ENCODE measurements at places on chromosomes 3 and 15.

- DNase-seq = no peak
Observed at GRCh38 chr3:151895478-151896241, 22.2 kb downstream of the SUCNR1 start.

GRCh38 chr15:67117370-67117769 is 52.0 kb downstream of the SMAD3 start:
- DNase-seq = no peak

DNA sequence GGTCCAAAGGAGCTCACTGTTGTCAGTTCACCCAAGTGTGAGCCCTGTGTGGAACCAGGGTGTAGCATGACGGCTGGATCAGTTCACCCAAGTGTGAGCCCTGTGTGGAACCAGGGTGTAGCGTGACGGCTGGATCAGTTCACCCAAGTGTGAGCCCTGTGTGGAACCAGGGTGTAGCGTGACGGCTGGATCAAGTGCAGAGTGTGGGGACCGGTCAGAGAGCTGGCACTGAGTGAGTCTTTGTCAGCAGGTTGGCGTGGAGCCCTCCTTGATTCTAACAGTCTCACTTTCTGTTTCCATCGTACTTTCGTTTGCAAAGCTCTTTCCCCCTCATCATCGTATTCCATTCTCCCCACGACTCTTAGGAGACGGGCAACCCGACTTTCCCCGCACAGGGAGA is 57.9 kb upstream of the DLG1 start:
- DNase-seq = no peak

GRCh38 chr15:66228807-66229735 is 24.5 kb downstream of the MEGF11 start:
- DNase-seq = no peak

GRCh38 chr15:48946074-48946839 is 17.5 kb downstream of the SHC4 start:
- no peak for DNase-seq

GRCh38 chr15:27850050-27850449 is 249.1 kb downstream of the OCA2 start:
- DNase-seq = no peak

GRCh38 chr15:28122038-28122949 is 23.2 kb upstream of the OCA2 start:
- DNase-seq = no peak

DNA sequence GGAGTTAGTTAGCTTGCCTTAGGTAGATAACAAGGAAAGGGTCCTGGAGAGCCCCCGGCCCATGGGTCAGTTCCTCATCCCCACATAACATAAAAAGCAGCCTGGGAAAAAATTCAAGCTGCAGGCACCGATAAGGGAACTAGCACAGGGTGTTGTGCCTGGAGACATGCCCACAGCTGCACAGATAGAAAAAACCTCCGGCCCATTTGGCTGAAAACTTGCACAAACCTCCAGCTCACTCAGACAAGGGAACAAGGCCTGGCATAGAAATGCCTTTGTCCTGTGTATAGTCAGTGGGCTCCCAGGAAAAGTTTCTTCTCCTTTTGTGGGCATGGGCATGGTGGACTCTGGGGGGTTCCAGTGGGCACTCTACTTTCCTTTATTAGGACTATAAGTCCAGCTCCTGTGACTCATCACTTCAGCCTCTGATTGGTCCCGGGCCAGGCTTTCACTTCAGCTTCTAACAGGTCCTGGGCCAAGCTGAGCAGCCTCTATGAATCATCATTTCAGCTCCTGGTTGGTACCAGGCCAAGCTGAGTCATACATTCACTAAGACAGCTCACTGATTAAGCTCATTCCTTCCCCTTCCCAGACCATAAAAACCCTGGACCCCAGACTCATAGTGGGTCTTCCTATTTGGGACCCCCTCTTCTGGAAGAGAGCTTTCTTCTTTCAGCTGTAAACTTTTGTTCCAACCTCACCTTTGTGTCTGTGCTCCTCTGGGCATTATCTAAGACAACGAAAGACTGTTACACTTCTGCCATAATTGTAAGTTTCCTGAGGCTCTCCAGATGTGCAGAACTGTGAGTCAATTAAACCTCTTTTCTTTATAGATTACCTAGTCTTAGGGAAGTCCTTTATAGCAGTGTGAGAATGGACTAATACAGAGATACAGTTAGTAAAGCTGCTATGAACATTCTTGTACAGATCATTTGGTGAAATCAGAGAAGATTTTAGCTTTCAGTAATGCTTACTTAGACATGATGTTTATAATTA is 348.0 kb upstream of the DPPA4 start:
- no peak for DNase-seq

DNA sequence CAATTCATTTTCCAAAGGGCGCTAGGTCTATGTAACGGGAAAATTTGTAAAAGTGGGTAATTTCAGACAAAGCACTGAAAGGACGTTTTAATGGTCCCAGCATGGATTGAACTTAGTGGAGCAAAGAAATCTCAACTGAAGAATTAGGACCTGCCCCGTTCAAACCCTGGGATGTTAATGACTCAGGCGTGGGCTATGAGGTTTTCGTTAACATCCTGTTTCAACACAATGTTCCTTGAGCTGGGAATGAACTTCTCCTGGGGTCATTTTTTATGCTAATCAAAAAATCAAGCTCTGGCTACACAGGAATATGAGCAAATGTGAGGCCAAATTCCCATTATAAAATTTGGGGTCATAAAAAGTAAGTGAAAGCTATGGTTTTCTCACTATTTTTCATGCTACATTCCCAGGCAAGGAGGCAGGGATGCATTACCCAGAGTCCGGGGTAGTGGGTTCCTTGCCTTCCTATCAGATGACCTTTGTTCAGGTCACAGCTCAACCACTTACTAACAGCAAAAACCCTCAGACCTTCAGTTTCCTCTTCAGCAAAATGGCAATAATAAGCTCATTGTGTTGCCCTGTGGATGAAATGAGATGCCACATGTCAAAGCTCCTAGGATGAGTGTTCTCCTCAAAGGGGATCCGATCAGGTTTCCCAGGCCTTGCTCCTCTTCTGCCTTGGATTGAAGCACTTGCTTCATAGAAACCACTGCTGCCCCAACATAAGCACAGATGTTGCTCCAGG is 271.4 kb downstream of the ARRDC4 start:
- no peak for DNase-seq

GRCh38 chr3:30162579-30162978 is 443.8 kb upstream of the TGFBR2 start:
- no peak for DNase-seq

GRCh38 chr15:60363903-60364611 is 33.7 kb downstream of the ANXA2 start:
- no peak for DNase-seq

- DNase-seq = no peak
Observed at GRCh38 chr3:176088962-176089383, 1108.3 kb downstream of the TBL1XR1 start.

DNA sequence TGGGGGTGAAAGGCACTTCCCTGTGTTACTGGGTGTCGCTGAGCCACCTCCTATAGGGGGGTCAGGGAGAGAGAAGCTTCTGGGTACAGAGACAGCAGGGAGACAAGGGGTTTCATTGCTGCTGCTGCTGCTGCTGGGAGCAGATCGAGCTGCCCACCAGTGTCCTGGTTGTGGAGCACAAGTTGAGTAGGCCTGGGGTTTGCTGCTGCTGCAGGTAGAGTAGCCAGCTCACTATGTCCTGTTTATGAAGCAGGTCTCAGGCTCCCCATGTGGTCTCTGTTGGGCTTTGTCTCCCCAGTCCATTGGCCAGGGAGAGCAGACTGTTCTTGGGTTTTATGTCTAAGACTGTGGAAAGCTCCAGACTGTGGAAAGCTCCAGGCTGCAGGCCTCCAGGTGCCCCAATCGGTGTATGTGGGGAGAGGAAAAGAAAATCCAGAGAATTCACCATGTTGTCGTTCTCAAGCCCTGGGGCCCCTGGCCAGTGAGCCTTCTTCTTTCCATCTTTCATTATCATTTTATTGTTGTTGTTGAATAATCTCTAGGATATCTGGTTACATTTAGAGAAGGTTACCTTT is 157.8 kb downstream of the ADAMTS17 start:
- DNase-seq = no peak

- no peak for DNase-seq
Observed at GRCh38 chr3:144821583-144821982, 850.0 kb downstream of the DIPK2A start.

DNA sequence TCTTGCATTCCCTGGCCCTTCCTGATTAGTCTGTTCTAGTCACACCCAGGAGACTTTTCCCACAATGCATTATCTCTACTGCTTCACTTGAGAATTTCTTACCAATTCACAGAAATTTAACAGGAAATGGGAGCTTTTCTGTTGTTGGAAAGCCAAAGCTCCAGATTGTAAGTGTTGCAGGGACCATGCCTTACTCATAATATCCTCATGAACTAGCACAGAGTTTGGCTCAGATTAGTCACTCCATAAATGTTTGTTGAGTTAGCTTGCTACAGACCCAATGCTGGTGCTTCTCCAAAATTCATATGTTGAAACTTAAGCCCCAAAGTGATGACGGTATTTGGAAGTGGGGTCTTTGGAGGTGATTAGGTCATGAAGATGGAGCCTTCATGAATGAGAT is 232.6 kb downstream of the GAP43 start:
- DNase-seq = no peak

GRCh38 chr3:124381575-124382333 is 348.5 kb upstream of the UMPS start:
- DNase-seq = no peak

- DNase-seq = no peak
Observed at GRCh38 chr15:98953000-98953787, 54.4 kb downstream of the PGPEP1L start.

GRCh38 chr3:166169681-166170080 is 332.5 kb upstream of the BCHE start:
- no peak for DNase-seq

- DNase-seq = no peak
Observed at GRCh38 chr15:78571382-78571781, 6.1 kb downstream of the CHRNA5 start.

GRCh38 chr3:62523672-62524071 is 150.3 kb upstream of the FEZF2 start:
- no peak for DNase-seq

- DNase-seq = no peak
Observed at GRCh38 chr3:51938780-51939425, 2.8 kb downstream of the RRP9 start.

DNA sequence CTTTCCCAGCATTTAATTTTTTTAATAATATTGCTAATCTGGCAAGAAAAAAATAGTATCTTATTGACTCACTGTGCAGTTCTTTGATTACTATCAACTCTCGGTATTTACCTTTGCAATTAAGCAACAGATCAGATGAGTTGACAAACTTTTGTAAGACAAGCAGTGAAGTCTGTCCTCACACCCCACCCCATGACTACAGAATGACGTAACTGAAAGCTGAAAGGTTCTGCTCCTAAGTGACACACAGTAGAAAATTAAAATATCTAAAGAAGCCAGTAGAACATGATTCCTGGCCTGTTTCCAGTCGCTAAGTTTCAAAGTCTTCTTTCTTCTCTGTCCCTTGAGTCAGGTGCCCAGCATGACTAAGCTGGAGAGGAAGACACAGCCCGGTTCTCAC is 135.5 kb downstream of the STT3B start:
- DNase-seq = no peak

DNA sequence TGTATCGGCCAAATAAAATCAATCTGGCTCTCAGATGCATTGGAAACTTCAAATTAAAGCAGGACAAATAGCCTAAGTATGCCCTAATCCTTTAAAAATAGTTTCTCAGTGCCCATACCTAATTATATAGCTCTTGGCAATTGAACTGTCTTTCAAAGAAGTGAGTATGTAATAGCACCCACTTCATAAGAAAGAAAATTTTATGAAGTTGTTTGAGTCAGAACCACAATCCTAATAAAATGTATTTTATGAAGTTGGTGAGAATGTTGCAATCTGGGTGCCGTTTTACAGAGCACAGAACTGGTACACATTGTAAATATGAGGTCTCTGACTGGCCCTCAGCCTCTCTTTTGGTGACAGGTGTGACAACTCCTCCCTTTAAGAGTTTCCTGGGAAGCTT is 45.4 kb downstream of the EPHB1 start:
- DNase-seq = no peak

GRCh38 chr3:126982126-126982470 is 817 bp upstream of the PLXNA1 start:
- DNase-seq = peak; percentile 31

GRCh38 chr3:46845397-46845859 is 17.8 kb downstream of the MYL3 start:
- DNase-seq = no peak

- no peak for DNase-seq
Observed at GRCh38 chr3:51733859-51734571, 27.1 kb downstream of the GRM2 start.

GRCh38 chr3:178669758-178670157 is 133.5 kb downstream of the KCNMB2 start:
- DNase-seq = no peak

DNA sequence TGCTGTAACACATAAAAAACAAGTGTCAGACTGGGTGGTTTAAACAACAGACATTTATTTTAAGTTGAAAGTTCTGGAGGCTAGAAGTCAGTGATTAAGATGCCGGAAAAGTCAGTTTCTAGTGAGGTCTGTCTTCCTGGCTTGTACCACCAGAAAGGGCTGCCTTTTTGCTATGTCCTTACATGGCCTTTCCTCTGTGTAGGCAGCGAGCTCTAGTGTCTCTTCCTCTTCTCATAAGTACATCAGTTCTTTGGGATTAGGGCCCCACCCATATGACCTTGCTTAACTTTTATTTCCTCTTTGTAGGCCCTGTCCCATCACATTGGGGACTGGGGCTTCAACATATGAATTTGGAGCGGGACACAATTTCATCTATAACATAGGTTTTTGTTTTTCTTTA is 128.0 kb downstream of the BBX start:
- no peak for DNase-seq

- no peak for DNase-seq
Observed at GRCh38 chr15:93068581-93069199, 20.3 kb downstream of the RGMA start.

- DNase-seq = no peak
Observed at GRCh38 chr3:128082546-128082945, 30.3 kb downstream of the SEC61A1 start.

GRCh38 chr3:33430061-33430460 is 10.1 kb downstream of the UBP1 start:
- DNase-seq = no peak

DNA sequence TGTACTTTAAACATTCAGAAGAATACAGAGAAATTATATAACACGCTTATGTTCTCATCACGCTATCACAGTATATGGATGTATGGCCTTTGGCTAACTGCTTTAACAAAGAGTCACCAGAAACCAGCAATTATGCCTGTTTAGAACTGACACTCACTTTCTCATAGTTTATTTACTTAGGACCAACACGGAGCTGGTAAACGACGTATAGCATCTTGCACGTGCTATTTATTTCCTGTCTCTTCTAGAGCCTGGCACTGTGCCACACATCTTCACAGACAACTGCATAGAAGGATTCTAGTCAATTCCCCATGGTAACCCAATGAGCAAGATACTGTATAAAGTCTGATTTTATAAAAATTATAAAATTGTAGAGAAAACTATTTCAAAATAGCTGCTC is 43.6 kb downstream of the TBC1D2B start:
- DNase-seq = no peak

- DNase-seq = no peak
Observed at GRCh38 chr3:149781211-149781610, 11.1 kb downstream of the ANKUB1 start.

GRCh38 chr3:55180161-55180560 is 252.3 kb upstream of the LRTM1 start:
- no peak for DNase-seq
